ENCODE measurements at places on chromosomes 3 and 15.

DNA sequence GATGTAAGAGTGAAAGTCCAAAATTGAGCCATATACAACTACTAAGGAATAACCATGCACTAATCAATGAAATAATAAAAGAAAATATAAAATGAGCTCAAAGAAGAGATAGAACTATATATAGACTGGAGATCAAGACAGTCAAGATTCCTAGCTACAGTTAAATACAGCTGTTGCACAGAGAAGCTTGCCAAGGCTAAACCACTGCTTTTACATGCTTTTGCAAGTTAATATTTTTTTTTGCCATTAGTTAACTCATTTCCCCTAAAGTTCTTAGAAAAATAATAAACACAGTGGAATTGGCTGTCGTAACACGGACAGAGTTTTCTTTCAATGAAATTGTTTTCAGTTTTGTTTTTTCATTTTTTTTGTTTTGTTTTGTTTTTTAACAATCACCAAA, 123.0 kb downstream of the VGLL3 start:
- no peak for DNase-seq

DNA sequence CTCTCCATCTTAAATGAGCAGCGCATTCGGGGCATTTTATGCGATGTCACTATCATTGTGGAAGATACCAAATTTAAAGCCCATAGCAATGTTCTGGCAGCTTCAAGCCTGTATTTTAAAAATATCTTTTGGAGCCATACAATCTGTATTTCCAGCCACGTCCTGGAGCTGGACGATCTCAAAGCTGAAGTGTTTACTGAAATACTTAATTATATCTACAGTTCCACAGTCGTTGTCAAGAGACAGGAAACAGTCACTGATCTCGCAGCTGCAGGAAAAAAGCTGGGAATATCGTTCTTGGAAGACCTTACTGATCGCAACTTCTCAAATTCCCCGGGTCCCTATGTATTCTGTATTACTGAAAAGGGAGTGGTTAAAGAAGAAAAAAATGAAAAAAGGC, 44.4 kb upstream of the RASA2 start:
- no peak for DNase-seq

DNA sequence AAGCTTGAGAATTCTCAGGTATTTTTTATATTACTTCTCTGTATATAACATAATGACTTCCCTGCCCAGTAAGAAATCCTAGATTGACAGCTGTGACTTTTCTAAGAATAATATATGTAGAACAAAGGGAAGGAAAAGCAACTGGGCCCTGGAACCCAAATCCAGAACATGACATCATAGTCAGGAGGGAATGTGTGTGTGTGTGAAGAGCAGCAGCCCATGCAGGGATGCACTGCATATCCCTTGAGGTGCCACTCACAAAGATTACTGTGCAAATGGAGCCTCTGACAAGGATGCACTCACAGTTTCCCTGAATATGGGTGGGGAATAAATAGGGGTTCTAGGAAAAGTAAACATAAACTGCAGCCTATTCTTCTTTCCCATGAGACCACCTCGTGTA, 279.5 kb downstream of the NEK10 start:
- no peak for DNase-seq

- DNase-seq: no peak
Observed at GRCh38 chr3:52086976-52087663, 30.7 kb upstream of the DUSP7 start.

DNA sequence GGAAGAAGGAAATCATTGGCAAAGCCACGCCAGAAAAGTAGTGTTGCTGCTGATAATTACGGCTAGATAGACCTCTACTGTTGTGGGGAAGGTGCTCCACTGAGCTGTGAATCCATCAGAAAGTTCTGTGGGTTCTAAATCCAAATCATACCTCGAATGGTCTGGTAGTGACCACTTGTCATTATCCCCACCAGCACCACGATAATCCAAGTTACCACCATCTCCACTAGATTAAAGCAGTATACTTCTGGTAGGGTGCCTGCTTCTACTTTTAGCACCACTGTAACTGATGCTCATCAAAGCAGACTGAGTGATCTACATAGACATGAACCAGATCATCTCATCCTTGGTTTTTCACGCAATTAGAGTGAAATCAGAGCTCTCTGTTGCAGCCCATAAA, 185.5 kb downstream of the FMN1 start:
- DNase-seq: no peak

- DNase-seq: no peak
Observed at GRCh38 chr3:72591522-72592421, 256.5 kb downstream of the SHQ1 start.

DNA sequence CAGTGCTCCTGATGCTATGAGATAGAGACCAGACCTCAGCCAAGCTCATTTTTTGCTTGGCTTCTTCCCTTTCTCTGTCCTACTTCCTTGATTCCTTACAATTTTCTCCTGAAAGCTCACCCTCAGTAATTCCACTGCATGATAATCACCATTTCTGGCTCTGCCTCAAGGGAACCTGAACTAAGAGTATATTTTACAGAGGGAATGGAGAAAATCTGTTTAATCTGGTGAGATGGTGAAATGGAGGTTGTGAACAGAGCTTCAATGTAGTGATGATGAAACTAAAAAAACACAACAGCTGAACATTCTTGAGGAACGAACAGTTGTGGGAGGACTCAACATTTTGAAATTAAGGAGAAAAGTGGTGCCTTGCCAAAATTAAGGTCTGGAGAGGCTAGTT, 16.3 kb downstream of the HHLA2 start:
- no peak for DNase-seq

- no peak for DNase-seq
Observed at GRCh38 chr3:157428853-157429252, 7.8 kb upstream of the PTX3 start.

GRCh38 chr3:112925969-112926368, 48.9 kb downstream of the CD200R1 start:
- no peak for DNase-seq

DNA sequence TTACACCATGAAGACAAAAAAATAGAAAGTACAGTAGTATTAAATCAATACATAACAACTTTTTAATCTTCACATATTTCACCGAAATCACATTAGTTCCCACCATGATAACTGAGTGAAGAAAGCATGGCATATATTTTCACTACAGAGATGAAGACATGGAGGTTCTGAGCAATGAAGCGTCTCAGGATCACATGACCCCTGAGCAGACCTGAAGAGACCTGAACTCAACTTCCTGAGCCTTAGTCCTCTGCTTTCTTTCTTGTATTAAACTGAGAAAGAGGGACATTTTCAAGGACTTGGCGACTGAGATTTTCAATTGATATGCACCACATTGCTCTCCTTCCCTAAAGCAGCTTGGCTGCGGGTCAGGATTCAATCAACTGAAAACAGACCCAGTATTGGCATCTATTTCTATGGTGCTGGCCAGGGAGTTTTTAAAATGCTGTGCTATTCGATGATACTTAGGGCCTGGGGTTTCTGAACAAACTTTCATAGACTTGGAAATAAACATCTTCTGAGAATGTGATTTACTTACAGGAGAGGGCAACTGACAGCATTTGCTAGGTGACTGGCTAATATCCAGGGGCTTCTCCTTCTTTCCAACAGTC, 165.1 kb downstream of the LSAMP start:
- DNase-seq: no peak

DNA sequence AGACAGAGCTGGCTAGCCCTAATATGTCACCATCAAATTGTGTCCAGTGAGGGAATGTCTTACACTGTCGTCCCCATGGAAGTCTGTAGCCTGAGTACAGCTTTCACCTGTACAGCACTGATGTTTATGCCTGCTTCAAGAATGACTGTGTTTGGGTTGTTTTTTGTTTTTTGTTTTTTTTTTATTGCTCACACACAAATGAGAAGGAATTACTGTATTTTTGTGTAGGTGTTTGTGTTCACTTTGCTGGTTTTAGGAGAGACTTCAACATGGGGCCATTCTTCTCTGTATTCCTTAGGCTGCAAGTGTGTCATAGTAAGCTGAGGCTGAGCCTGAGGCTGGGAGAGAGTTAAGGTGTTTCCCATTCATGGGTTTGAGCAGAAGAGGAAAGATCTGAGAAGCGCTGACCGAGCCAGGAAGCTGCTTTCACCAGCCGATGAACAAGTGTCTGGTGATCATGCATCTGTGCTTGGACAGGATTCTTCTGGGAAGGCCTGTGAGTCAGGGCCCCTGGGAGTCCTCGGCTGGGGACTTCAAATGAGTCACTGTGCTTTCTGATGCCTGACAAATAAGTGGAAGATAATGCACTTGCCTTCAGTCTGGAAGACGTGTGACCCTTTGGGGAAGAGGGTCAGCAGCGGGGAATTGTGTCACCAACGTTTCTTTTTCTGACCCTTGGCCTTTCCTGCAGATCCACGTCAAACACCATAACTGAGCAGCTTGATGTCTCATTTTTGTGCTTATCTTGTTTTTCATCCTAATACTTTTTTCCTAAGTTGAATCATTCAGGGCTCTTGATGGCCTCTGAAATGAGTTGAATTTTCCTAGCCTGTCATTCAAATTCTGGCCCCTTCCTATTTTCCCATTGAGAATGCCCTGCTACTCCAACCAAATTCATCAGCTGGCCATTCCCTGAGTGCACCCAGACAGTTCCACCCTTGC, 36.7 kb upstream of the ZBTB38 start:
- DNase-seq: no peak

DNA sequence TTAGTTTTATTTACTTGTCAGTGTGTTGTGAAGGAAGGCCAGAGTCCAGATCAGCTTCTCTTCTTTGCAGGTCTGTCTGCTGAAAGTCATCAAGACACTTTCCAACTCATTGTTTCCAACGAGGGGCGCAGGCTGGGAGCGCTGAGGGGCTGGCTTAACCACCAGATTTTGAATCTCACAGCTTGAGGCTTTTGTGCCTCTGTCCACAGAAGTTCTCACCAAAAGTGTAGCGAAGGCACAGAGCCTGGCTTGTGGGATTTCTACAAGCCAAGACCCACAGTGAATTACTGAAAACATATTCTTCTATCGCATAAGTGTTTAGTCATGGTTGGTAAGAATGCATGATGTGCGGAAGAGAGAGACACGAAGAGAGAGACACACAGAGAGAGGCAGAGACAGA, 35.2 kb downstream of the BHLHE40 start:
- no peak for DNase-seq

DNA sequence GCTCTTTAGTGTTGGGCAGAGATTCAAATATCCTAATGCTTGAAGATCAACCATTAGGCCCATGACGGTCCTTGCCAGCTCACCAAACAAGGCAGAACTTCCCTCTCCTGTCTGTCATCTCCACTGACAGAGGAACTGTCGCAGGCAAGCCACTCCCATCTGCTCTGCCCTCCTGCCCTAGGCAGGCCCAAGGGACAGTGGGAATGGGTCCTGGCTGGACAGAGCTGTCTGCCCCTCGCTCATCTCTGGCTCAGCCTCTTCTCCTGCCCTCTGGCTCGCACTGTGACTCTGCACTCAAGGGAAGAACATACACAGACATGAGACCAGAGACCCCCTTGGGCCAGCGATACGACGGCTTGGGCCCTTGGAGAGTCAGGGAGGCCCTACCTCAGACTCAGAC, 7.6 kb upstream of the MUSTN1 start:
- DNase-seq: no peak

DNA sequence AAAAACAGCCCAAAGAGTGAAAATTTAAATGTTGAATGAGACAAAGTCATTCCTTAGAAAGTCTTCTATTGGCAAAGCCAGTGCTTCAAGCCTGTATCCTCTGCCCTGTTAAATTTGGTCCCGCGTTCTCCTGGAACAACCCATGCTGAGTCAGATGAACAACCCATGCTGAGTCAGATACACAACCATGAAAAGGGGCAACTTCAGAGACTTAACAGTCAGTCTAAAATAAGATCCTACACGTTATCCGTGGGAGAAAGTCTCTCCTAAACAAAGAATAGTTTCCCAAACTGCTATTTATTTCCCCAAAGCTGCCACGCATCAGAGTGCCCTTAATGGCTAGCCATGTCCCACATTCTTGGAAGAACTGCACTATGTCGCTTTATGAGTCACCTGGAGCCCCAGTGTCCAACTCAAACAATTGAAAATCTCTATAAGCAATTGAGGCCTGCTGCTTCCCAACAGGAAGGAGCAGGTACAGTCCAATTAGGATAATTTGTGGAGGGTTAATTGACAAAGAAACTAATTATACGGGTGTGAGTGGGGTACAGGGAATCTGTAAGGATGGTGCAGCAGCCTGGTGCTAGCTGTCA, 66.1 kb downstream of the WHAMM start:
- no peak for DNase-seq

DNA sequence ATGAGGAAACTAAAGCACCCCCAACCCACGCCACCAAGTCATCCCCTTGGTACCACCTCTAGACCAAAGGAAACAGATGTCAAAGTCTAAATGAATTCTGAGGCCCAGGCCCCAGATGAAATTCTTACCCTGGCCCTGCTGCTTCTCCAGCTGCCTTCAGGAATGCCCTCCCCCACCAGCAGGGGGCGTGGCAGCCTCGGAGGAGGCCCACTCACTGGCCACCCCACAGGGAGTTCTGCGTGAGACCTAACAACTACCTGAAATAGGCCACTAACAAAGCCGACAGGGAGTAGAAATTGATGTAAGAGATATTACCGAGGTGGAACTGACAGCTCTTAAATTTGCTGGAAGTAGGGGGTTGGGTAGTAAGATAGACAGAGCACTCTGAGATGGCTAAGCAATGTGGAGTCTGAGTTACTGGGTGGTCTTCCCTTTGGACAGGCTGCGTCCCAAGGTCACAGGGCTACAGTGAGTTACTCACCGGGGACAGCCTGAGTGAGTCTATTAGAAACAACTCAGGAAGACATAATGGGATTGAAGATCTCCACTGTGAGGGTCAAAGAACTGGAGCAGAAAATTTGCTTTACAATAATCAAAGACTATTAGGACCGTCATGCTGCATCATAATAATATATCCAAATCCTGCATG, 240.7 kb downstream of the SHOX2 start:
- DNase-seq: no peak

DNA sequence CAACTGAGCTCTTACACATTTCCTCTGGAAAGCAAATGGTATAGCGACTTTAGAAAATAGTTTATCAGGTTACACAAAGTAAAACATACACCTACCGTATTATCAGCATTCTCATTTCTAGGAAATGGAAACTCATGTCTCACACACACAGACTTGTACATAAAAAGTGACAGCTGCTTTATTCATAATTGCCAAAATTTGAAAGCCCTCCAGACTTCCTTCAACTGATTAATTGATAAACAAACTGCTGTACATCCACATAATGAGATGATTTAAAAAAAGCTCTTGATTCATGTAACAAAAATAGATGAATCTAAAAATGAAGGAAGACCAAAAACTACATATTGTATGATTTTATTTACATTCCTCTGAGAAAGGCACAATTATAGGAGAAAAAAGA, 425.5 kb downstream of the GABRG3 start:
- DNase-seq: no peak

DNA sequence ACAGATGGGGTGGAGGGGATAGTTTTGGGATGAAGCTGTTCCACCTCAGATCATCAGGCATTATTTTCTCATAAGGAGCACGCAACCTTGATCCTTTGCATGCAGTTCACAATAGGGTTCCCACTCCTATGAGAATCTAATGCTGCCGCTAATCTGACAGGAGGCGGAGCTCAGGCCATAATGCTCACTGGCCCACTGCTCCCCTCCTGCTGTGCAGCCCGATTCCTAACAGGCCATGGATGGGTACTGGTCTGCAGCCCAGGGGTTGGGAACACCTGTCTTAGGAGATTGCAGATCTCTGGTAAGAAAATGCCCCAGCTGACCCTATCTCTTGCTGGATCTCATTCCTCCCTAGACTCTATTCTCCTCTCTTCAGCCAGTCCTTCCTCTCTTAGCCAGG, 6.8 kb downstream of the CSTA start:
- no peak for DNase-seq
